ENCODE measurements at places on chromosomes 12 and 14.

- no peak for DNase-seq
These were observed 163.0 kb upstream of the NRXN3 start for GRCh38 chr14:78007160-78007559.

GRCh38 chr12:13386323-13387039 lies 190.0 kb downstream of the EMP1 start:
- no peak for DNase-seq

DNA sequence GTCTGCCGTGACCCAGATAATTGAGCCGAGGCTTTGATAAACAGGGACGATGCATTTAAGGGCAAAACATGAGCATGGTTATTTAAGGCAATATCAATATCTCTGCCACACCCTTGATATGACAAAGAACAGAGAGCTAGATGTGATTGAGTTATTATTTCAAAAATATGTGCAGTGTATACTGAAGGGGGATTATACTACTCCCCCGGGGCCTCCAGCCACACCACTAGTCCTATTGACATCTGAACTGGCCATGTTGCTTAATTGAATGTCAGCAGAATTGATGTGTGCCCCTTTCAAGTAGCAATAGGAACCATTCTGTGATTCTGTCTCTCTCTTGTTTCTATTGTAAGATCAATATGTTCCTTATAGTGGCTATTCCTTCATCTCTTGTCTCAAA lies 794.8 kb upstream of the SEL1L start:
- DNase-seq: no peak

DNA sequence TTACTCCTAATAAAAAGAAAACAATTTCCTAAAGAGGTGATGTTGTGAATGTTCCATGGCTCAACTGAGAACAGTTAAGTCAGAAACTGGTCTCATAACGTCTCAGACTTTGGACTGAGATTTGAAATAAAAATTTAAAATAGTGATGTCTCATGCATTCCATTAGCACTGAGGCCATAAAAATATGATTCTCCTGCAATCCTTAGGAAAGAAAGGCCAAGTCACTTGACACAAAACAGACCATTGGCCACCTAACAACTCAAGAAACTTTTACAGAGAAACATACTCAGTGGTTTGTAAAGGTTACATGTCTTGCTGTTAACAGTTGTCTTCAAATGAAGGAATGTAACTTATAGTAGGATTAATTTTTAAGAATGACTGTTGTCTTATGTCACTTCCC lies 58.1 kb downstream of the STAB2 start:
- no peak for DNase-seq

- DNase-seq: no peak
These were observed 1.9 kb downstream of the TRIP11 start for GRCh38 chr14:92037989-92038388.

DNA sequence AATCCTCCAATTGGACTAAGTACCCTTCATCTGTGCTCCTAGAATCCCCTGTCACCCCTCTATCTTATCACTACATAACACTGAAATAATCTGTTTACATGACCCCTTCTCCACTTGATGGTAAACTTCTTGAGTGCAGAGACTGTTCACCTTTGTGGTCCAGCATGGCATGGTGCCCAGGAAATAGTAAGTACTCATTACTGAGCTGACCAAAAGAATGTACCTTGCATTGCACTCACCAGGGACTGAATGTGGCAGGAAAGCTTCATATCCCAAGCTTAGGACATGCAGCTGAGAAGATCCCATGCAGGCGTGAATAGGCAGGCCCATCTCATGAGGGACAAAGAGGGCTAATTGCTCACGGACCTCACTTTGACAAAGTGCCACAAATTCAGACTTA lies 1.4 kb upstream of the GARIN2 start:
- peak; percentile 30 for DNase-seq

DNA sequence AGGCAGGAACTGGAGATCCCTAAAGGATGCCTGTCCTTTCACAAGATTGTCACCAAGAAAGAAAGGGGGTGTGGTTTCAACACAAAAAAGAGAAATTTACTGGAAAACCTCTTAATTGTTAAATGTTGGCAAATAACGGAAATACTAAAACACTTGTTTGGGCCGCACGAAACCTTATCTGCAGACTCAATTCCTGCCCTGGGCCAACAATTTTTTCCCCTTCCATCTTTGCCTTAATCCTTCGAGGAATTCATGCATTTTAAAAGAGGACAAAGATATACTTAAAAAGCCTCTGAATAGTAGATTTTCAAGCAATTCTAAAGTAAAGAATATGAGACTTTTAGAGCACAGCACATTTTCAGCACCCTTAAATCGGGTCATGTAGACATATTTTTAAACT lies 366.2 kb downstream of the DUSP6 start:
- DNase-seq: no peak

GRCh38 chr12:104317538-104318210 lies 14.1 kb downstream of the EID3 start:
- no peak for DNase-seq

- no peak for DNase-seq
These were observed 35.3 kb downstream of the GAS2L3 start for GRCh38 chr12:100608776-100609175.

DNA sequence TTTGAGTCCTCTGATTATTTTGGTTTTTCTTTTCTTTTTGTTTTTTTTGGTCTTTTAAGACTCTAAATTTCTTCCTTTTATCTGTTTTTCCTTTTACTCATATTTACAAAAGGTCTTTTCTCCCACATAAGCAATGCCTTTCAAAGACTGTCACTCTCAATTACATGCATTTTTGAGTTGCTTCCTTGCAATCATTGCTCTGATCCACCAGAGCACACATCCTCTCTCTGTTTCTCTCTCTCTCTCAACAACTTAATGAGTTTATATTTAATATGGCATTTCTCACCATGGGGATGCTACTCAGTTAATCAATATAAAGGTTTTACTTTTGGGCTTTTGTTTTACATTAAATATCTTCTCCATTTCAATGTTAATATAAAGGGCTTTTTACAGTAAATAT lies 62.7 kb upstream of the OR10AD1 start:
- DNase-seq: no peak

DNA sequence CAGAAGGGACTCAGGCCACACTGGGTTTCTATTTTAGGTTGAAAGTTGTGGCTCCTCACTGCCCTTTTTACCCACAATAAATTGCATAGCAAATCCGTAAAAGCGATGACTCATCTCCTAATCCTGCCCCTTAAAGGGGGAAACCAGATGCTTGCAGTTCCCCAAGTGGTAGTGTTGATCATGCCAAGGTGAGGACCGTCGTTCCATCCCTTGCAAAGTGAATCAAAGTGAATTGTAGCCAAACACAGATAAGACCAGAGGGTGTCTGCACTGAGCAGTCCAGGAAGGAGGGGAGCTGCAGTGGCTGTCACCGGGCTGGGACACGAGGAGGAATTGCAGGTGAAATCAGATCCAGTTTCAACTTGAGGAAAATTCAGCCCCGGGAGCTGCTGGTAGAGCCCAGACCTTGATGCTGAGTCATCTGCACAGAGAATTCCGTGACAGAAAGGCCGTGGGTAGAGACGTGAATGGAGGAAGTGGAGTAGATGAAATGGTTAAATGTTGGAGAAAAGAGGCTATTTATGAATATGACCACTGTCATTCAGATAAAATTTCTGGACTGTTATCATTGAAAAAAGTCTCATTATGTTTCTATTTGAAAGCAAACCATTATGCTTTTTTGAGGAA lies 44.2 kb upstream of the MMP17 start:
- DNase-seq: no peak

GRCh38 chr12:106285982-106286381 lies 16.6 kb upstream of the TCP11L2 start:
- no peak for DNase-seq

DNA sequence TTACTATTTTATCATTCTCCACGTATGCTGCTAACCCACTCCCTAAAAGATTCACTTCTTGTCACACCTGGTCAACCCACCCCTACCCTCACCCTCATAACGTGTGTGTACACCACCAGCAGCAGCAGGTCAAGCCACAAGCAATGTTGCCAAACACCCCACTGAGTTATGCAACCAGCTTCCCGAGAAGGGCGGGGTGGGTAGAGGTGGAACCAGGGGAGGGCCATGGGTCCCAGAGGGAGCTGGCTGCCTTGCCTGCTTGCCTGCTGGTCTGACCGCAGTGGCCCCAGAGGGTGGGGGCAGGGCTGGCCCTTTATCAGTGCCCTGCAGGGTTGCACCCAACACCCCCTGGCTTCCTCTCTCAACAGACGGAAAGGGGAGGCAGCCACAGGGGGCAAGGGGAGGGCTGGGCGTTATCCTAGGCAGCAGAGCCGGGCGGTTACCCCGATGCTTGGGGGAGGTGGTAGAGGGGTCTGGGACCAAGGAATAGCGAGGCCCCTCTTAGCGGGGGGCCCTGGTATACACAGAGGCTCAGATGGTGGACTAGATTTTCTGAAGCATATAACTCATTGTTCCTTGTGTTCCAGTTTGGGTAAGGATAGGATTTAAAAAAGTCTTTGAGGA lies 3.5 kb upstream of the NFE2 start:
- DNase-seq: no peak

- peak; percentile 17 for DNase-seq
These were observed 1.7 kb upstream of the LIN7A start for GRCh38 chr12:80939231-80939950.

DNA sequence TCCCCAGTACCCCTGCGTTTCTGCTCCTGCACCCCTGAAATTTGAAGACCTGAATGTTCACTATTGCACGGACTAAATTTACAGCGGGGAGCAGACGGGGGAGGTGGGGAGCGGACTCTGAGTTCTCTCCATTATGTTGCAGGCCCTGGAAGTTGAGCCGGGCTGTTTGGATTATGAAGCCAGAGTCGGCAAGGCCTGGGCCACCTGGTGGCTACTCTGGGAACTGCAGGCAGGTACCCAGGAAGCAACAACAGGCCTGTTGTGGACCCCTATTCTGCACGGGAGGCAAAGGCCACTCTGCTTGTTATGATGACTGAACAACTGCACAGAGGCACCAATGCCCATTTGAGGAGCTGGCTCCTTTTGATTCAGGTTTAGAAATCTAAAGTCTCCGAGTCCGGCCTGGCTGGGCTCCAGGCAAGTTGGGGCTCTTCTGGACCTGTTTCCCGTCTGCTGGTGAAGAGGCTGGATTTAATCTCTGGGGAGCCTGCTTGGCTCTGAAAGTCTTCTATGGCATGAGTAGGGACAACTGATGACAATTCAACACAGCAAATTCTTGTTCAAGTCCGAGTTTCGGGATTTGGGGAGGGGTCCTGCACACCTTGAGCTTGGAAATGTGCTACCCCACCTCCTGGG lies 34.1 kb upstream of the FAM181A start:
- DNase-seq: peak; percentile 87

DNA sequence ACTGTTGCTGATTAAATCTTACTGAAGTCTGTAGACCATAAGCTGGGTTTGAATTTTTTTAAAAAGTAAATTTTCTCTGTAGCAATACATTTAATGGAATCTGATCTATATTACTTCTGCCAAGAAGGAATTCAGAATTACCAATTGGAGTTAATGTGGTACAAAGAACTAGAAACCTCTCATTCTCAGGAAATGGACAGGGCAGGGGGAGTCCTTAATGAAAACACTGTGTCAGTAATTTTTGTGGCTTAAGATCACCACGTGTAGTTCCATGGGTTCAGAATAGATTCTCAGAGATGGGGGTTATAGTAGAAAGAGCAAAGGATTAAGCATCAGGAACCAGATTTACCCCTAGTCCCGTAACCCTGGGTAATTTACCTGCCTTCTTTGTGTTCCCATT lies 30.3 kb downstream of the FBXL14 start:
- no peak for DNase-seq

GRCh38 chr14:74133833-74134481 lies 49.2 kb downstream of the LIN52 start:
- no peak for DNase-seq

DNA sequence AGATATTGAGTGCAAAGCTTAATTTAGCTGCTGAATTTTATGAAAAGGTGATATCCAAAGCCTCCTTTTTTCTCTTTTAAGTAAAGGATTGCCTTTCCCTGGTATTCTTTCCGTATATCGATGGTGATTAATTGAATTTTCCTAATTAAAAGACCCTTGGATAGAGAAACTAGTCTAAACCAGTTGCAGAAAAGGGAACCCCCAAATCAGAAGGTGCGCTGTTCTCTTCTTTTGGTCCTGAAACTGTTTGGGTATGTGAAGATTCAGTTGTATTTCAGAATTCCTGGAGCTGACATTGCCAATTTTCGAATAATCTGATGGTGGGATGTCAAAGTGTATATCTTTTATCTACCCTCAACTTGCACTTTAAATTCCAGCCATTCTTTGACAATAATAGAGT lies 1.9 kb downstream of the GPHN start:
- no peak for DNase-seq

DNA sequence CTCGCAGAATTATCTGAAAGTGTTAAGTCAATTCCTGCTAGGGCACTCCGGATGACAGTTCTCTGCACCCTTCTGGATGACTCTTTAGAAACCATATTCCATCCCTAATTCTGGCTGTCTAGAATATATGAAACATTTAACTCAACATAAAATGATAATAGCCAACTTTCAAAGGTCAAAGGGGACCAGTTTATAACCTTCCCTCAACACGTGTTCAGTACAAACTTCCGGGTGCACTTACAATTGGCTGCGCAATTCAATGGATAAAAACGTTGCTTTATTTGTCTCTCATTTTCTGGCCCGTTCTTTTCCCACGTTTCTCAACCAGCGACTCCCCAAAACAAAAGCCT lies 1.3 kb downstream of the SBNO1 start:
- no peak for DNase-seq

GRCh38 chr12:6157482-6157881 lies 33.0 kb upstream of the VWF start:
- DNase-seq: no peak

DNA sequence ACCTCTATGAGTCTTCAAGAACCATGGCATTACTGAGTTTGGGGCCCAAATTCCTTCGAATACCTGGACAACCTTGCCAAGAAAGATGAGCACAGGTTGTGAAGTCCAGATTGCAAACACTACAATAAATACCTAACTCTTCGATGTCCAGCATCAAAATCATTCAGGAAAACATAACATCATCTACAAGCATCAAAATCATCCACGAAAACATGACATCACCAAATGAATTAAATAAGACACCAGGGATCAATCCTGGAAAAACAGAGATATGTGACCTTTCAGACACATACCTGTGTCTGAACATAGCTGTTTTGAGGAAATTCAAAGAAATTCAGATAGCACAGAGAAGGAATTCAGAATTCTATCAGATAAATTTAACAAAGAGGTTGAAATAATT lies 262.0 kb upstream of the KITLG start:
- no peak for DNase-seq

DNA sequence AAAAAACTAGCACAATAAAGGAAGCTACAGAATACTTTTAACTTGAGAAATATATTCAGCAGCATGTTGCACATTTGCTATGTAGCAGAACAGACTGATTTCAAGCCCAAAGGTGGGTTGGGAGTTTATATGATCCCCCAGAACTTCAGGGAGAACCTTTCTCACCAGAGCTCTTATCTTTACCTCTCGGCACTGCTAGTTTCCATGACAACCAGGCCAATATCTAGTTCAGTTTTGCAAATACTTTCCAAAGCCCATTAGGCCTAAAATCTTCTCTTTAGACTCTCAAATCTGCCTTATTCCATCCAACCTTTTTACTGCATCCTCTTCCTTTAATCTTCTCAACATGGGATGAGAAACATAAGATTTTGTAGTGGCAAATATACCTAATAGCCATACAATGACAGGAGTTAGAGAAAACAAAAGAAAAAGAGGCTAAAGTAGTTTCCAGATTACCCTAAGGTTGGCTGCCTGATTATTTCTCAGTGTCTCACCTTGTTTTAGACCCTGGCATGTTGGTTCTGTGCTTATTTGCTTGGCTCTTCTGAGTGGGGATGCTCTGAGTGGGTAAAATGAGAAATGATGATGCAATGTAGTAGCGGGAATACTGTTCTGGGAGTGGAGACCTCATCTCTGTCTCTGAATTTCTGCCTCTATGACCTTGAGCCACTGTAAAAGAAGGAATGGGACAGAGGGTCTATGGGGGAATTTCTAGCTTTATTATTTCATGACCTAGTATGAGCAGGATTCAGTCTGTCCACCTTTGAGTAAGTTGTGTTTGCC lies 427.6 kb upstream of the STXBP6 start:
- DNase-seq: no peak
